Kidney (tissue), 22 donors: ENCODE measurements at places on chromosomes 5 and 9. TPM values are rescaled to one million over a fixed set of nuclear protein-coding genes. Genes with fewer than 3 reads are reported as not detected.

GRCh38 chr5:98309785-98310598 lies 463.5 kb upstream of the RGMB start:
- DNase-seq = no peak

Gene MCIDAS
- 0.13 TPM for total RNA-seq

DNA sequence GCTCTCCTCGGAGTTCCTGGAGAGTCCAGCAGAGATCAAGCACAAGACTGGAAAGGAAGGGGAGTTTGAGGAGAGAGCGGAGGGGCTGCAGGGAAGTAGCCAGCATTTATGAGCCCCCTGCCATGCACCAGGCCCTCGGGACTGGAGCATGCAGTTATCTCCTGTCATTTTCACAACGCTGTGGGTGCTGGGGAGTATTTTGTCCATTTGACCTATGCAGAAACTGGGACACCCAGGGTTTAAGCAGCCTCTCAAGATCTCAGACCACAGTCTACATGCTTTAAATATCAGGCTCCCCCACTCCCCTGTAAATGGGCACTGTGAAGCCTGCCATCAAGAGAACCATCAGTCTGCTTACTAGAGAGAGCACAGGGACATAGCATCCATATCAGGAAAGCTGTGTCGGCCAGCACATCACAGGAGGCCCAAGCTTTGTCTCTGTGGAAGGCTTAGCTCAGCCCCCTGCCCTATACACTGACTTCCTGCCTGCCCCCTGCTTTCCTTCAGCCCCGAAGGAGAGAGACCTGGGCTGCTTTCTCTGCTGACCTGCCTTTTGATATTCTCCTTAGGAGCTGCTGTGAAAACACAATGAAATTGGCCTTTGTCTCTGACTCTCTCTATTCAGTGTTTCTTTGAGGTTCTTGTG lies 7.3 kb downstream of the FOXI1 start:
- no peak for DNase-seq

DNA sequence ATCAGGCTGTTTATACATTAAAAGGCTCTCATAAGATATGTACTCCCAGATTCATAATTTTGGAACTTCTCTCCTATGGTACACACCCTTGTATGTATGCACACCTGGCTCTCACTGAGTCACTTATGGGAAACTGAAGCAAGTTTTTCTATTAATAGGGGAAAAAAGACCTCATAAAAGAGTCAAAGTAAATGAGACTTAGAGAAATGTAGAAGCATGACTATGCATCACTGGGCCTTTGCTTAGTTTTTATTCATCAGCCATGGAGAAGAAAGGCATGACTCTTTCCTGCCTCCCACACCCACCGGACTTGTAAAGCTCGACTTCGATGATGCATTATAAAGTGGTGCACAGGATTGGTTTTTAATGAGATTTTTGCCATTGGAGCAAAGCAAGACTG lies 28.2 kb downstream of the MTAP start:
- DNase-seq = no peak
